Activated CD8-positive, alpha-beta memory T cell treated with anti-CD3 and anti-CD28 coated beads, Interleukin-2, amount 50 U/mL, for 4 hours (primary cell): ENCODE measurements at places on chromosomes 2 and 18.
A peak's percentile ranks its signal among the peaks of the same experiment; 100 is the strongest.

- DNase-seq: no peak
Observed at GRCh38 chr2:168216351-168217005, 30.9 kb downstream of the STK39 start.

GRCh38 chr2:238243496-238244076, 3.7 kb upstream of the HES6 start:
- DNase-seq: peak; percentile 11

- DNase-seq: no peak
Observed at GRCh38 chr2:172415865-172416183, 11.6 kb upstream of the ITGA6 start.

GRCh38 chr2:163662141-163662780, 73.5 kb downstream of the FIGN start:
- DNase-seq: no peak

- DNase-seq: no peak
Observed at GRCh38 chr2:107393516-107393915, 433.2 kb upstream of the RGPD4 start.

GRCh38 chr2:1642993-1643619, 101.2 kb downstream of the PXDN start:
- DNase-seq: no peak

DNA sequence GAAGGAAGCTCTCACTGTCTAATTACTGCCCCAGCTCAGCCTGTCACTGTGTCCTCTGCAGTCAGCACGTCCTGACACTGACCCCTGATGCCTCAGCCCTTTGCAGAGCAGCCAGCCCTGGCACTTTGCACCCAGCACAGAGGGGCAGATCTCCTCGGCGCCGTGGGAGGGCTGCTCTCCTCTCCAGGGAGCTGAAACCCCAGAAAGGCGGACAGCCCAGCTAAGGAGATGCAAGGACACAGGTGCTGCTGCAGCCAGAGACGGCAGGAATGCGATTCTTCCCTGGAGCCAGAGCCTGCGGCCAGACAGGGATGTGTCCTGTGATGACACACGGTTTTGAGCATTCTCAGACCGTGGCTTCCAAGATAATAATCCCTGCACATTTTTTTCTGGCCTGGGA, 34.5 kb upstream of the SIX3 start:
- DNase-seq: no peak

DNA sequence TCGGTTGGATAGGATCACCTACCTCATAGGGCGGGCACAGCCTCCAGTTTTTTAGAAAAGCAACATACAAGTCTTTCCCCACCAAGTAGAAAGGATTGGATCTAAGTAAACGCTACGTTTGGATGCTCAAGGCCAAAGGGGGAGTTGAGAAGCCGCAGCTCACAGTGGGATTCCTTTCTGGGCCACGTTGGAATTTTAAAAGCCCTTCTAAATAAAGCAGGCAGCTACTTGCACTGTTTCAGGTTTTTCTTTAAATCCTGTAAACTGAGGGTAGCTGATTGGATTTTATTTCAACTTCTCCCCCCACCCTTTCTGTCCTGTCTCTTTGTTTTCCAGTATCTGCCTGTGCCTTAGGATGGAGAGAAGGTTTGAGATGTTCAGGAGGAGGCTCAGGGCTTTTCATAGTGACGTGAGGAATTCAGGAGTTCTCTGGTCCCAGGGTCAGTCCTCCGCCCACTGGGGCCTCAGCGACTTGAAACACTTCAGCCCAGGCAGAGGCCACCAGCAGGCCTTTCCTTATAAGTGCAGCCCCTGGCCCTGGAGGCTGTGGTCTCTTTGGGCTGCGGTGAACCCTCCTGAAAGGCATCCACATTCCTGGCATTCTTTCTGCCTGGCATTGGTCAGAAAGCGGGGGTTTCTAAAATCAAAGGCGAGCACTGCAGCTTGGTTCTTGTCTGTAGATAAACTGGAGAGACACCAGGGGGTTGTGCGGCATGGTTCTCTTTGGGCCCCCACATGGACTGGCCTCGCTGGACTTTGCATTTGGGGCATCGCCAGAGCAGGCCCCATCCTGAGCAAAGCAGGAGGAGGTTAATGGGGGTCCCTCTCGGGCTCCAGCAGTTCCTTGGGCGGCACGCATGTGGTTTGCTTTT, 44.5 kb downstream of the SH3BP4 start:
- no peak for DNase-seq

GRCh38 chr2:147424766-147425165, 420.1 kb upstream of the ACVR2A start:
- no peak for DNase-seq

DNA sequence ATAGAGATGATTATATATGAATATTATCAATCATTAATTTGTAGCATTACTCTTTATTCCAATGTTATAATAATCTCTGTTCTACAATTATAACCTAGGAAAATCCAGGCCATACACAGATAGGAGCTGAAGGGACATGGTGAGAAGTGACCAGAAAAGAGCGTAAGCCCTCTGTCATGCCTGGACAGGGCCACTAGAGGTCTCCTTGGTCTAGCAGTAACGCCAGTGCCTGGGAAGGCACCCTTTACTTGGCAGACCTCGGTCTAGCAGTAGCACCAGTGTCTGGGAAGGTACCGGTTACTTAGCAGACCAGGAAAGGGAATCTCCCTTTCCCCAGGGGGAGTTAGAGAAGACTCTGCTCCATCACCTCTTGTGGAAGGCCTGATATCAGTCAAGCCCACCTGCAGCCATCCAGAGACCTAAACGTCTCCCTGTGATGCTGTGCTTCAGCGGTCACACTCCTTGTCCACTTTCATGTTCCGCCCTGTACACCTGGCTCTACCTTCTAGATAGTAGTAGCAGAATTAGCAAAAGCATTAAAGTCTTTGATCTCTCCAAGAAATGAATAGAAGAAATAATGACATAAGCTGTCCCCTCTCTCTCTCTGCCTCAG, 447.5 kb upstream of the FSIP2 start:
- no peak for DNase-seq

GRCh38 chr2:16522031-16522831, 143.4 kb downstream of the CYRIA start:
- DNase-seq: no peak

DNA sequence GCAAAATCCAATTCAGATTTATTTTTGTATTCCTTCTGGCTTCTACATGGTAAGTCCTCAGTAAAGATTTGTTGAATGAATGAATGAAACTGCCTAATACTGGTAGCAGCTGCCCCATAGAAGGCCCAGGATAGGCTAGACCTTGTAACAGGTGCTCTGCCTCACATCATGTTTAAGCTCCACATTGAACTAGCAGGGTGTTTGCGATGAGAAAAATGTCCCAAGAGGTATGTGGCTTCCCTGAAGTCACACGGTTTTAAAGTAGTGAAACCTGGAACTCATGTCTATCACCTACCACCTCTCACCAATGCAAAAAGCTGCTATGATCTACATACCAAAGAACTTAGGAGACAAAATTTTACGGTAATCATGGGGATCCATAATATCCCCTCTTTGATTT, 765 bp upstream of the LHCGR start:
- DNase-seq: no peak

- no peak for DNase-seq
Observed at GRCh38 chr2:202079310-202079709, 6.3 kb downstream of the KIAA2012 start.

GRCh38 chr2:222058819-222059445, 239.9 kb downstream of the PAX3 start:
- no peak for DNase-seq

DNA sequence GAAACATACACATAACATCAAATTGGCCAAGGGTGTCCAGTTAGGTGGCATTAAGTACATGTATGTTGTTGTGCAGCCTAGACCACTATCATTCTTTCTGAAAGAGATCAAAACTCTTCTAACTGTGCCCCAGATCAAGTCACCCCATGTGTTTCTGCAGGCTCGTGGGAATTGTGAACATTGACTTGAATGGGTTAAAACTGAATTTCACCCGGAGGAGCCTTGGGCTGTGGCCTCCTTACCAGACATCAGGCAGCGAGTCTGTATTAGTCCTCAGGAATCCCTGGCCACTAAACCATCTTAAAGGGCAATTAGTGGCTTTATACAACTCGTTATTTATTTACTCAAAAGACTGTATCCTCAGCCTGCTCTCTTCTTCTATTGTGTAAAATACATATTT, 149.0 kb upstream of the REV1 start:
- no peak for DNase-seq

GRCh38 chr2:60567919-60568768, 14.7 kb upstream of the BCL11A start:
- DNase-seq: no peak

DNA sequence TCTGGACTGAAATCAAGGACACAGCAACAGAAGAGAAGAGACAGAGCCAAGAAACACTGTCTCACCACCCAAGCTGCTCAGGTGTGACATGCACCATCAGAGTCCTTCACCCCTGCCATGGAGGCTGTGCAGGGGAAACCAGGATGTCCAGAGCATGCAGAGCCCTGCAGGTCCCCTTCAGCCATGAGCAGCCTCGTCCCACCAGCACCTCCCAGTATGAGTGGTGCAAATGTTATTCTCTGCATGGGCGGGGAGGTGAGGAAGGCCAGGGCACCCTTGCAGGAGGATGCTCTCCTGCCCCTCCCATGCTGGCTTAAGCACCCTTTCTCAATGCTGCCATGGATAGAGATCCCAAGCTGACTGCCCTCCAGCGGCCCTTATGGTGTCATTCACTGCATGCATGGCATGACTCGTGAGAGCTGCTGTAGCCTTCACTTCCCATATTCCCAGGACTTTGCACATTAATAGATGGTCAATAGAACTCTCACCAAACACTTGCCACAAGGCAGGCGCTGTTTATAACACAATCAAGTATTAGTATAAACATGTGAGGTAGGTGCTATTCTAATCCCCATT, 171.0 kb downstream of the ANAPC1 start:
- no peak for DNase-seq

DNA sequence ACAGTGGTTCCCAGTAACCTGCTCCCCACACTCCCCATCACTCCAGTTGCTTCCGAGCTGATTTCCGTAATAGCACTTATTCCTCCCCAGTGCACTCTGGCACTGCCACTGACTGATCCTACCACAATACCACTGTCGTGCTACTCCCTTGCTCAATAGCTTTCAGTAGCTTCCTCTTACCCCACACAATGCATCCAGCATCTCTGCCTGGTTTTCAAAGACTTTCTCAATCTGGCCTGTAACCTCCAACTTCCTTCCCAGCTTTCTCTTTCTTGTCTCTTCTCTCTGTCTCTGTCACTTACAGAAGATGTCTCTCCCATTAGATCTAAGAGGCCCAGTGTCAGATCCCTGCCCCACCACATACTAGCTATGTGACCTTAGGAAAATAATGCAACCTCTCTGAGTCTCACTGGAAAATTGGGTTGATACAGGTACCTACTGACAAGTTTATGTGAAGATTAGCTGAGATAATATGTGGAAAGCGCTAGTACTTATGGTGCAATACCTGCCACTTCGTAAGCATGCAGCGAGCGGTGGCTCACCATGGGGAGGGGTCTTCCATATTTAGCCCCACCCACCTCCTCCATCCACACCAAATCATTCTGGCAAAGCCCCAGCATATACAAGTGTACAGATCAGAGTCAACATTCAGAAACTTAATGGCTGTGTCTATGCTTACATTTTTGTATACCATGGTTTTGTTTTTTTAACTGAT, 36.7 kb downstream of the SFXN5 start:
- no peak for DNase-seq

- no peak for DNase-seq
Observed at GRCh38 chr2:142915502-142915901, 38.0 kb downstream of the KYNU start.

GRCh38 chr18:55425698-55426097, 162.3 kb downstream of the TCF4 start:
- no peak for DNase-seq

- DNase-seq: no peak
Observed at GRCh38 chr18:10705786-10706185, 180.0 kb downstream of the NAPG start.
